ENCODE measurements at places on chromosomes 12 and 14.

DNA sequence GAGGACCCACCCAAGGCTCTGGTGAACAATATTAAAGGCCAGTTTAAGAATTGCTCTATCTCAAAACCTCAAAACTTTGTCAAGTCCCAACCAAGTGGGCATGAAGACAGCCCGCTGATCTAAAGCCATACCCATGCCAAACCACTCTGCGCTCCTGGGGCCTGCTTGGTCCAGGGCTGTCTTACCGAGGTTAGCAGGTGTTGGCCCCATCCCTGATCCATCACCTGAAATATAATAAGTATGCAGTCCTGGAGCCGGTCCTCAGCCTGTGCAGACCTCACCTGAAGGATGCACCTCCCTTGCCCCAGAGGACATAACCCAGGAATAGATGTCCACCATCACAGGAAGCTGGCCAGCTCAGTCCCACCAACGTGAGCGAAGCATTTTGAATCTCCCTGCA, 198.3 kb upstream of the FKBP4 start:
- no peak for DNase-seq

DNA sequence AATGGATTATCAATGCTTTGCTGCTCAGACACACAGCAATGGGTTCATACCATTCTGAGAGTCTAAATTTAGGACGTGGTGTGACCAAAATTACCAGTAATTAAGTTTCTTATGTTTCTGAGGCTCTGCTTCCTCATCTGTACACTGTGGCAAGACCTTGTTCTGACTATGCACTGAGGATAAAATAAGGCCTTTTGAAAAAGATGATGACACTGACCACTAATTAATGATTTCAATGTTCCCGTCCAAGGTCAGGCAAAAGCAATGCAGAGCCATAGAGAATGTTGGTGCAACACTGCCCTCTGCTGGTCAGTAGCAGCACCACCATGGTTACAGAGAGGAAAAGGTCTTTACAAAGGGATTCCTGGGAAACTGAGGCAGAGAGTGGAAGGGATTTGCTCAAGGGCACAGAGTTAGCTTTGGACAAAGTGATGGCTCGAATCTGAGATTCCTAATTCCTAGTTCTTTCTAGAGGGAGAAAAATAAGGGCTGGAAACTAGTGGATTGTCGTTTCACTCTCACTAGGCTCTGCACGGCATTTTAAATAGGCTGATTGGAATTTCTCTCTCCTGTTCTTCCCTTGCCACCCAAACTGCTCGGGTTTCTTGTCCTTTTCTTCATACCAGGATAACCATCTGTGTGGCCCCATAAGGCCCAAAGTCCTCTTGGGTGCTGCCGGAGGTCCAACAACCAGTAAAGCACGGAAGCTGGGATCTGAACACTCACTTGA, 22.3 kb upstream of the P2RX7 start:
- peak; percentile 51 for DNase-seq

DNA sequence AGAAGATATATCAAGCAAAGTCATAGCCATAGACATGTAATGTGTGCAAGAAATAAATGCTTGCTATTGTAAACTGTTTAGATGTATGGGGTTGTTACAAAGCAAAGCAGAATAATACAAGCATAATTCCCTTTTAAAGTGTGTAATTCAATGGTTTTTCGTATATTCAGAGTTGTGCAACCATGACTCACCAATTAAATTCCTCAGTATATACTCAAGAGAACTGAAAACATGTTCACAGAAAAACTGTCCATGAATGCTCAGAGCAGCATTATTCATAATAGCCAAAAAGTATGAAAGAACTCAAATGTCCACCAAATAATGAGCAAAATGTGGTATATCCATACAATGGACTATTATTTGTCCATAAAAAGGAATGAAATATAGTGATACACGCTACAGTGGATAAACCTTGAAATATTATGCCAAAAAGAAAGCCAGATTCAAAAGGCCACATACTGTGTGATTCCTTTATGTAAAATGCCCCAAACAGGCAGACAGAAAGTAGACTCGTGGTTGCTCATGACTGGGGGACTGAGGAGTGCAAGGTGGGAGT, 9.3 kb downstream of the GXYLT1 start:
- no peak for DNase-seq

GRCh38 chr14:104676694-104677511, 12.5 kb upstream of the INF2 start:
- no peak for DNase-seq

- no peak for DNase-seq
These were observed 152.0 kb downstream of the DACT1 start for GRCh38 chr14:58789736-58790135.

GRCh38 chr12:52352951-52353350, 14.3 kb downstream of the KRT85 start:
- no peak for DNase-seq

DNA sequence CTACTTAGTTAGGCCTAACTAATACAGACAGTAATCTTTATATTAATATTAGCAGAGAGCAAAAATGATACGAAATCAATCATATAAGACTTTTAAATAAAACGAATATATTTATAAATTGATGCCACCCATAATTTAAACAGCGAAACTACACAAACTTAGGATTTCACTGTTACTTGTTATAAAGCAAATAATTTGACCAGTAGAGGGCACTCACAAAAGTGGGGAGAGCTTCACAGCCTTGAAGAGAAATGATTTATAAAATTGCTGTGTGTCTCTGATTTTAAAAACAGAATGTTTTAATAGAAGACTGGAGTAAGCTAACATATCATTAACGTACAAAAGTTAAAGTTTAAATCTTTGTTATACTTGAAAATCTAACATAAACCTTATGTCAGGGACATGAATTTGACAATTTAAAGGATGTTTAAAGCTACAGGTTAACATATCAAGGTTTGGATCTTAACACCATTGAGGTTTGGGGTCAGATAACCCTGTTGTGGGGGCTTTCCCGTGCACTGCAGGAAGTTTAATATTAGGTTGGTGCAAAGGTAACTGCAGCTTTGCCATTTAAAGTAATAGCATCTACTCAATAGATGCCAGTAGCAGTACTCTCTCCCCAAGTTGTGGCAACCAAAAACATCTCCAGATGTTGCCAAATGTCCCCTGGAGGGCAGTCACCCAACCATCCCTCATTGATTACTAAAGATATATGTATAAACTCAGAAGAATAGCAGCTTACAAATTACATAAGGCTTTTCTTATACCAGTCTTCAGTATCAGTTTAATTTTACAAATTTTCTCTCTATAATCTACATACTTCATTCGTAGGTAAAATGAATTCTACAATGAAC, 9.3 kb downstream of the KRAS start:
- DNase-seq: peak; percentile 6

DNA sequence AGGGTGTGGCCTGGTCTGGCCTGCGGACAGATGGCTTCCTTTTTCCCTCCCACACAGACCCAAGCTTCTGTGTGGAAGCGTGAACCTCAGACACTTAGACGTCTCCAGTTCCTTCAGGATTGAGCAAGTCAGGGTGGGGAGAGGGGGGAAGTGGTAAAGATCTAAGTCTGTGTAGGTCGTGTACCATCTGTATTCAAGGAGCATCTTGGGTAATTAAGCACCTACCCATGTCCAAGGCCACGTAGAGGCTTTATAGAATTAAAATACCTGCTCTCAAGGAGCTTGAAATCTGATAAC, 1.7 kb downstream of the AVIL start:
- no peak for DNase-seq

DNA sequence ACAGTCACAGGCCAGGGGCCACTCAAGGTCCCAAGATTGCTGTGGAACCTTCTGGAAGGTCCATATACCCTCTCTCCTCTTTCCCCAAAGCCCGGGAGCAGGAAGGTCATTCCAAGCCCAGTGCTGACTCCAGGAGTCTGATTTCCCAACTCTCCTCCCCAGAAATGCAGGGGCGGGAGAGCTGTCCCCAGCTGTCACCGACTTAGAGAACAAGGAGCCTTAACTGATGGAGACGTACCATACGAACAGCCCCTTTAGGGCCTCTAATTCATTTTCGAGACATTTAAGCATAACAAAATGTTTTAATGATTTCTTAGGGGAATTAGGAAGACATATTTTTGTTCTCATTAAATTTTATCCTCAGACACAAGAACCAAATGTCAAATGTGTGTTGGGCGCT, 99.2 kb downstream of the PHETA1 start:
- no peak for DNase-seq

GRCh38 chr14:36238666-36239363, 62.3 kb upstream of the PTCSC3 start:
- no peak for DNase-seq

DNA sequence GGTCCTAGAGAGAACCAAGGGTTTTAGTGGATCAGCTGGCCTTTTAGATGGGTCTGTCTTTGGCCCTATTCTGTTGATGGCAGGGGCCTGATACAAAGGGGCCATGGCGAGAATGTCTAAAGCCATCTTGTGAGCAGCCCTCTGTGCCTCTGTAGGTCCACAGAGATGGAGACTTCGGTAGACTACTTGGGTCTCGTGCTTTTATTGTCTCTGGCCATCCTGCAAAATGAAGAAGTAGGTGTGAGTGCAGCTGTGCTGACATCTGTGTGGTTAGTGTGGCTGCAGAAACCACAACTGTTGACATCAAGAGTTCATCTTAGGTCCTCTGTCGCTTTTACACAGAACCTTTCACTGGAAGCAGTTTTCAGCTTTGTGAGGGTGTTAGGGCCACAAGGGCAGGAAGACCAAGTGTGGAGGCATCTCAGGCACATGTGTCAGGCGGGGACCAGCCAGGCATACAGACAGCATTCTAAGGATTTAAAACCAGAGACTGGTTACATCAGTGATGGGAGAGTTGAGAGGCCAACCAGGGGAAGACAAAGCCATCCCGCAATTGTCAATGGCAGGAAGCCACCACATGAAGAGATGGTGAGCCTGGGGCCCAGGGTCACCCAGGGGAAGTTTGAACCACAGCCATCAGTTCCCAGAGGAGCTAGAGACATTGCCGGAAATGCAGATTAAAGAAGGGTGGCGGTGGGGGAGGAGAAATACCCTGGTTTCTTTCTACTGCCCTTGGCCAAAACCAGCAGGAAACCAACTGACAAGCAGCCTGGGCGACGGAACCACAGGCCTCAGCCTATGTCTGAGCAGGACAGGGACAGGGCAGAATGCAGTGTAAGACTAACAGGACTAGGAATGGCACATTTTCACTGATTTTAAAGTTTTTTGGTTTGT, 13.0 kb upstream of the TPCN1 start:
- DNase-seq: no peak

DNA sequence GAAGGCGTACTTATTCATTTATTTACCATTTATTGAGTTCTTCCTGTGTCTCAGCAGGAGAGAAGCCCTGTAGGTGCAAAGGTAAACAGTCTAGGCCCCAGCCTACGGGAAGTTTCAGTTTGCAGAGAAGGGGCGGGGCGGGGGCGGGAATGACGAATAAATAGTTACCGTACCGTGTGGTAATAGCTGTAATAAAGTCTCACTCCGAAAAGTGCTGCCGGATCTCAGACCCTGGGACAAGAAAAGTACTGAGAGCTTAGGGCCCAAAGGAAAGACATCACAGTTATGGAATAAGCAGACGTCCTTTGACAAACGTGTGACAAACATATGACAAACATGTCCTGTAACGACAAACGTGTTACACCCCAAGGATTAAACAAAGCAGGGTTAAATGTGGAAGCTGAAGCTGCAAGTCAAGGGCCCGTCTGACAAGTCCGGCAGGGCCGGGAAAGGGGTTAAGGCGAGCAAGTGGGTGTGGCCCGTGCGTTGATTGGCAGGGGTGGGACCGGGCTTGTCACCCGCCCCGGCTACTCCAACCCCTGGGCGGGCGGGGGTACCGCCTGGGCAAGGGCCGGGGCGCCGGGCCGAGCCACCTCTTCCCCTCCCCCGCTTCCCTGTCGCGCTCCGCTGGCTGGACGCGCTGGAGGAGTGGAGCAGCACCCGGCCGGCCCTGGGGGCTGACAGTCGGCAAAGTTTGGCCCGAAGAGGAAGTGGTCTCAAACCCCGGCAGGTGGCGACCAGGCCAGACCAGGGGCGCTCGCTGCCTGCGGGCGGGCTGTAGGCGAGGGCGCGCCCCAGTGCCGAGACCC, at the start of gene LRP10:
TSS of gene LRP10 (plus strand) at position 517 of the 809 bp plus-strand sequence. CDS start 564 bp downstream, outside the sequence.
- peak; percentile 76 for DNase-seq

GRCh38 chr14:91405724-91406435, 11.7 kb downstream of the CCDC88C start:
- no peak for DNase-seq

DNA sequence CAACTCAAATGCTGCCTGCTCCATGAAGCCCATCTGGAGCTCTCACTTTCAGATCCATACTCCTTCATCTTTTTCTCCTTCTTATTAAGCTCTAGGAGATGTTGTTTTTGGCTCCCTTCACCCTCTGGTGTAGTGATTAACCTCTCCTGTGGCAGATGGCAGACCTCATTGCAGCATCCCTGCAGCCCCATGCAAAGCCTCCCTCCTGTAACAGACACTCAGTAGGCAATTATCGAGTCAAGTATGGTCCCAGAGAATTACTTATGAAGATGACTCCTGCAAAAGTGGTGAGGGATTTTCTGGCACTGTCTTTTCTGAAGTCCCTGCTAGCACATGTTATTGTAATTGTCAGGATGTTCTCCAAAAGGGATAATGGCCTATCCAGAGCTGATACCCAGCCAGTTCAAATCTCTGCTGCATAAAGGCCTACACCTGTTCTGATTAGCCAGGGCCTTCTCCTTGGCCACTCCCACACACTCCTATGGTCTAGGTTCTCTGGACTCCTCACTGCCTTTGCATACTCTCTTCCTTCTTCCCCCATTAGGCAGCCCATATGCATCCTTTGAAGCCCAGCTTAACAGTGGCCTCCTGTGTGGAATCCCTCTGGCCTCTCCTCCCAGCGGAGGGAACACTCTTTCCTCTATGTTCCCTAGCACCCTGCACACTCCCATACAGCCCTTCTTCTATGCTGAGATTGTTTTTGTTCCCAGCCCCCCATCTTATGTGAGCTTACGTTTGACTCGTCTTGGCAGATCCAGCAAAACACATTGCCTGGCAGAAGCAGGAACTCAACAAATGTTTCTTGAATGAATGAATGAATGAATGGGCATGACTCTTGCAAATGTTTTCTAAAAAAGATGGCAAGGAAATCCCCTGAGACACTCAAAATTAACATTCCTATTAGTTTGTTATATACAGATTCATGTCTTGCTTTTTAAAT, 43.9 kb upstream of the MDM1 start:
- DNase-seq: no peak

Measured in stimulated activated CD4-positive, alpha-beta T cell treated with anti-CD3 and anti-CD28 coated beads, Interleukin-2, amount 100 ng/mL, for 4 hours (primary cell).